ENCODE measurements at places on chromosomes 1 and 21. TPM values are rescaled to one million over a fixed set of nuclear protein-coding genes. Genes with fewer than 3 reads are reported as not detected.

GRCh38 chr1:156838972-156839371, 19.9 kb downstream of the INSRR start:
- peak; percentile 29 for DNase-seq
- H3K36me3 ChIP-seq: no peaks in the 10 kb centered on the region
- no peak overlapping the region for H3K27ac ChIP-seq
- peaks cover 30% of the 10 kb centered on the region for H3K27me3 ChIP-seq
- H3K4me1 ChIP-seq: no peaks in the 10 kb centered on the region

DNA sequence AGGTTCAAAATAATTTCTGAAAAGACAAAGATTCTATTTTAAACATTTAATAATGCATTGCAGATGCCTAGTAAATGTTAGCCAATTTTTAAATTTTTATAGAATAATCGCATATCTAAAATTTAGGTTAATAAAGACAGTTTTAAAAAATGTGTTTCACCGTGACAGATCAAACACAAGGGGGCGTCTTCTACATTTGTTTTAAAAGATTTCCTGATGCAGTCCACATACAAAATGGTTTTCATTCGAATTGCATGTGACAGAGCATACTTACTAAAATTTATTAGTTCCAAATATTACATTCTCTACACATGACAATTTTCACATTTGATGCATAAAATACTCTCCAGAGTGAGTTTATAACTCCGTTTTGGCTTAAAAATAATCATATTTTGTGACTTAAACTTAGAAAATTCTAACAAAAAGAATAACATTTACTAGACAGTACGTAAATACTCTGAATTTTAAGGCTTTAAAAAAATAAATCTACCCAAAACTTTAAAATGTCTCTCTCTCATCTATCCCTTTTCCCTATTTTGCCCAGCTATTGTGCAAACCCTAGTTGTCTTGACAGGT, 75.5 kb downstream of the ADAMTS1 start:
- no peak overlapping the region for H3K27ac ChIP-seq
- no peaks in the 10 kb centered on the region for H3K4me1 ChIP-seq
- H3K4me3 ChIP-seq: no peak overlapping the region
- DNase-seq: no peak
- no peaks in the 10 kb centered on the region for H3K36me3 ChIP-seq
- no peaks in the 10 kb centered on the region for H3K27me3 ChIP-seq

- peaks cover 30% of the 10 kb centered on the region for H3K4me1 ChIP-seq
- H3K4me3 ChIP-seq: peak overlapping the region; percentile 60
- no peaks in the 10 kb centered on the region for H3K36me3 ChIP-seq
- H3K27me3 ChIP-seq: peaks cover 9% of the 10 kb centered on the region
- no peak overlapping the region for H3K27ac ChIP-seq
- DNase-seq: no peak
These were observed 1.3 kb downstream of the EDARADD start for GRCh38 chr1:236395230-236395946.

- H3K27me3 ChIP-seq: no peaks in the 10 kb centered on the region
- no peaks in the 10 kb centered on the region for H3K4me1 ChIP-seq
- H3K36me3 ChIP-seq: no peaks in the 10 kb centered on the region
- no peak for DNase-seq
These were observed 15.1 kb upstream of the MPL start for GRCh38 chr1:43322506-43322905.

The ICOSLG gene
- polyA plus RNA-seq: 6.6 TPM

- no peaks in the 10 kb centered on the region for H3K27me3 ChIP-seq
- peaks cover 20% of the 10 kb centered on the region for H3K4me1 ChIP-seq
- H3K36me3 ChIP-seq: no peaks in the 10 kb centered on the region
- H3K27ac ChIP-seq: no peak overlapping the region
These were observed 65.3 kb downstream of the VAV3 start for GRCh38 chr1:107899655-107900054.

The KRTAP20-3 gene
- not detected for polyA plus RNA-seq

DNA sequence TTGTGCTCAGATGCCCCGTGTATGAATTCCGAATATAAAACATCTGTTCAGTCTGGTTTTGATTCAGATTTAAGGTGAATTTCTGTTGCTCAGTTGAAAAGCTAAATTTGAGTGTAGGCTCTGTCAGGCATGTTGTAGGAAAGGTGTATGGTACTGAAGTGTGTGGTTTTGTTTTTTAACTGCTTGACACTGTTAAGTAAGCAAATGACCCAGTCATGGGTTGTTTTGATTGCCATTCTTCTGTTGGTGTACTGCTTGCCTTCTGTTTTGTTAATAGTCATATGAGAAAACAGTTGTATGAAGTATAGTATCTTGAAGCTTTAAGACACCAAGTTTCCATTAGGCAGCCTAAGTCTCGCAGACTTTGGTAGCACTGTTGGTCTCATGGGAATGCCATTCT, 10.0 kb downstream of the MRPS6 start:
- no peak for DNase-seq
- no peak overlapping the region for H3K27ac ChIP-seq
- H3K36me3 ChIP-seq: peaks cover 69% of the 10 kb centered on the region
- H3K27me3 ChIP-seq: no peaks in the 10 kb centered on the region
- no peaks in the 10 kb centered on the region for H3K4me1 ChIP-seq
- no peak overlapping the region for H3K4me3 ChIP-seq

- no peaks in the 10 kb centered on the region for H3K4me1 ChIP-seq
- H3K4me3 ChIP-seq: no peak overlapping the region
- no peaks in the 10 kb centered on the region for H3K27me3 ChIP-seq
- H3K27ac ChIP-seq: no peak overlapping the region
- DNase-seq: no peak
- H3K36me3 ChIP-seq: no peaks in the 10 kb centered on the region
These were observed 100.8 kb upstream of the SAMSN1 start for GRCh38 chr21:14646893-14647292.

GRCh38 chr21:24693779-24694178, 913.5 kb downstream of the MRPL39 start:
- H3K36me3 ChIP-seq: no peaks in the 10 kb centered on the region
- no peak for DNase-seq
- no peak overlapping the region for H3K27ac ChIP-seq
- H3K4me1 ChIP-seq: no peaks in the 10 kb centered on the region
- H3K4me3 ChIP-seq: no peak overlapping the region

- no peak within 1 kb of the TSS for H3K4me3 ChIP-seq
- H3K27me3 ChIP-seq: no peaks in the 10 kb centered on the region
- DNase-seq: peak; percentile 17
These were observed at the start of gene ACOT11 for GRCh38 chr1:54547601-54548388. Gene ACOT11, plus strand, starts transcription at chr1:54548228. Its CDS starts 82 bp downstream, at chr1:54548310.
